T follicular helper cell (primary cell): ENCODE measurements at places on chromosomes 13 and 19.

DNA sequence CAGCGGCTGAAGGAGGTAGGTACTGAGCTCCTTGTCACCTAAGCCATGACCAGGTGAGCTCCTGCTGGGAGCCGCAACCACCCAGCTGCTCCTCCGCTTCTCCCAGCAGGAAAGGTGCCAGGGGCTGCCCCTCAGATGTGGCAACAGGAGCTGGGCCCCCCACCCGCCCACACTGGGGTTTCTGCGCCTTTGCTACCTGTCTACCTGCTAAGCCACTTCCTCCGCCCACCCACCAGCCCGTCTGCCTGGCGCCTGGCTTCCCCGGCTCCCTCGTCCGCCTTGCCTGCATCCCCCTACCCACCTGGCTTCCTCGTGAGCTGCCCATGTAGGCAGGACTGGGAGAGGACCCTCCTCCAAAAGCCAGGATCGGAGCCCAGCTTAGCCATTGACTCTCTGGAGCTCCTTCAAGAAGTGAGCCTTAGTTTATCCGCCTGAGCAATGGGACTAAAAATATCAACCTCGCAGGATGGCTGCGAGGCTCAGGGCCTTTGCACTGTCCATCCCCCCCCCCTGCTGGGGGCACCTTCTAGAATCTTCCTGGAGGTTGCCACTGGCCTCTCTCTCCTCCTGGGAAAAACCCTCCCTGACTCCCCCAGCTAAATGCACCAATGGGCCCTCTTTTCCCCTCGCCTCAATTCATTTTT is 55.8 kb upstream of the KLF2 start:
- DNase-seq, result no peak

- no peak for DNase-seq
Measured at GRCh38 chr13:42649831-42650230, 75.9 kb downstream of the TNFSF11 start.

DNA sequence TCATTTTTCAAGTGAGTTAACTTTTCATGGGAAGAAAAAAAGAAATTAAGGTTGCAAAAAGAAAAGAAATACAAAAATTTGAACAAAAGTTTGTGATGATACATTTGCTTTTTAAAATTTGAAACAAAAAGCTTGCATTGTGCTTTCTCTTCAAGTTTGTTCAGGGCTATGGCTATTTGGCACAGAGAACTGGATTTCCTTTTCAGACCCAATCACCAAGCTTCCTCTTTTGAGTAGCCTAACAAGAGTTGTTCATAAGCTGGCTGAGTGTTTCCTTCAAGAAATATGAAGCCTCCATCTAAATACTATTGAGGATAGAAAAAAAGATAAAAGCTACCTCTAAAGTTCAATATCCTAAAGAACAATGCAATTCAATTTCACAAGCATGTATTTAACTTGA is 787.8 kb downstream of the LIG4 start:
- DNase-seq, result no peak

GRCh38 chr19:43692877-43693276 is 22.9 kb upstream of the PLAUR start:
- DNase-seq, result no peak

DNA sequence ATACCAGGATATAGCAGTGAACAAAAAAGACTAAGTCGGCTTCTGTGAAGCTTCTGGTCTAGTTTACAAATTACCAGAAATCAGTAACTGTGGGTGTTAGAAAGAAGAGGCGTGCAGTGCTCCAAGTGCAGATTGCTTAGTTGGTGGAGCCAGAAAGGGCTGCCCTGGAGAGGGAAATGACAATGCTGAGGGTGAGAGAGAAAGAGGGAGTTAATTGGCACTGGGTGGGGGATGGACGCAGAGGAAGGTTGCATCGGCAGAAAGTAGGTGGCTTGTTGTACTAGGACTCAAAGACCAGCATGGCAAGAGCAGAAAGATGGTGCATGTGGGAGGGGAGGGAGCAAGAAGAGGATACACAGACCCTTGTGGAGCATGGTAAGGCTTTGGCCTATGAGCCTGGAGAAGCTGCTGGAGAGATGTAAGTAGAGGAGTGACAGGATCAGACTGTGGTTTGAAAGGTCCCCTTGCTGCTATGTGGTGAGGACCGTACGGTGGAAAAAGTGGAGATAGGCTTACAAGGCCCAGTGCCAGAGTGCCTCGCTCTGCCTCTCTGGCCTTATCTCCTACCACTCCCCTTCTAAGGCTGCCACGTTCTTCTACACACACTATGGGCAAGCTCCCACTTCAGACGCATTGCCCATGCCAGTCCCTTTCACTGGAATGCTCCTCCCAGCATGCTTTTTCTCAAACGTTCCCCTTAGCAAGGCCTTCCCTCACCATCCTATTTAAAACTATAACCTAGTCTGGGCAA is 13.5 kb downstream of the SMG9 start:
- DNase-seq, result no peak

DNA sequence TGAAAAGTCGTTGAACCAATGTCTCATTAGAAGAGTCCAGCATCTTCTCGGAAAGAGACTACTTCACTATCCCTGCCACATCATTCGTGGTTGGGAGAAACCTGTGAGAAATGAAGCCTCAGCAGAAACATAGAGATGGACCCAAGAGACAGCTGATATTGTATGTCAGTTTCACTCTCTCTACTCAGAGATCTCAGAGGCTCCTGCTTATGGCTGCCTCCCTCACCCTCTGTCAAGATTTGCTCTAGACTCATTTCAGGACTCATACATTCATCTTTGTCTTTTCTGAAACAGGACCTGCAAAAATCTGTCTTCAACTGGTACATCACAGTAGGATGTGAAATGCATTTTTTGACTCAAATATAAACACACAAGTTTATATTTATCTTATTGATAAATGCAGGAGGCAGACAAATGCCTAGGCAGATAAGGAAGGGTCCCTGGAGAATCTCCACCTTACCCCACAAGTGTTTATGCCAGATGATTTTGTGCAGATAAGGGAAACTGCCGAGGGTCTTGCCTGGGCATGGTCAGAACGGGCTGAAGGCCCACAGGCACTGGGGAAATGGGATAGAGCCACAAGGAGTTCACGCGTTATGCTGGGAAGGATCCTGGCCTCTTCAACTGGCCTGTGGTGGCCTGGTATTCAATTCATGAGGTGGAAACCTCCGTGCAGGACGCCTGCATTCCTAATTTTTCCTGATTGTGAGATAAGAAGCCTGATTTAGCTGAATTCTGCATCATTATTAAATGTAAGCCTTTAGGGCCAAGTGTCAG is 1834.0 kb upstream of the PCDH20 start:
- DNase-seq, result no peak
